ENCODE measurements at places on chromosomes 6 and 20. TPM values are rescaled to one million over a fixed set of nuclear protein-coding genes. Genes with fewer than 3 reads are reported as not detected.

MYMX gene
- not detected for total RNA-seq

DNA sequence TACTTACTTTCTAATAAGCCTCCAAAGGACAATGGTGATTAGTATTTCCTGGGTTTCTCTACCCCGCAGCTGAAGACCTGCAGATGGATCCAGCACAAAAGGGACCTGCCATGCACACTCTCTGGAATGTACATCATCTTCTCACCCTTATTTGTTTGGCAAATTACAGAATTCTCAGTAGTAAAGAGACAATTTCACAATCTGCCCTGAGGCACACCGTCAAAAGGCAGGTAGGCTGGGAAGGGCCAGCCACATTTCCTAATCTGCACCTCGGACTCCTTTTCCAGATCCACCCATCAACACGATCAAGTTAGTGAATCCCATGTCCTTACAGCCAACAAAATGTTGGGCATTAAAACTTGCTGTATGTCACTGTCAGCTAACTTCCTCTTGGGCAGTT, 4.9 kb downstream of the OVOL2 start:
- DNase-seq = no peak
- H3K4me1 ChIP-seq = peaks cover 3% of the 10 kb centered on the region
- no peak overlapping the region for H3K27ac ChIP-seq
- no peak overlapping the region for H3K4me3 ChIP-seq

- no peaks in the 10 kb centered on the region for H3K27me3 ChIP-seq
- DNase-seq = no peak
Measured at GRCh38 chr6:111416529-111416928, 66.5 kb downstream of the REV3L start.

DNA sequence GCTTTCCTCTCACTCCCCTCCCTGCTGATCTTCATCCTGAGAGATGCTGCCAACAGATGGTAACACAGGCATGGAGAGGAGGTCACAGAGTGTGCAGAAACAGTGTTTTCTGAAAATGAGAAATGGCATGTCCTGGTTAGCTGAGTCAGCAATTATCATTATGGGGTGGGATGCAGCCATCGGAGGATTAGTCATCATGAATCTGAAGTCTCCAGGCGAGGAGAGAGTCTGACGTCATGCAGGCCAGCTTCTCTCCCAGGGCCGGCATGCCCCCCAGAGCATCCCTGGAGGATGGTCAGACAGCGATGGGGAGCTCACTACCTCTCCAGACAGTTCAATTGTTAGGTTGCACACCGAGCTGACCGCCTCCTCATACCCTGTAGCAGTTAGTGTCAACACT, 4.7 kb upstream of the GTSF1L start:
- no peak overlapping the region for H3K4me3 ChIP-seq
- H3K36me3 ChIP-seq = no peaks in the 10 kb centered on the region
- peaks cover 19% of the 10 kb centered on the region for H3K4me1 ChIP-seq
- DNase-seq = no peak

DNA sequence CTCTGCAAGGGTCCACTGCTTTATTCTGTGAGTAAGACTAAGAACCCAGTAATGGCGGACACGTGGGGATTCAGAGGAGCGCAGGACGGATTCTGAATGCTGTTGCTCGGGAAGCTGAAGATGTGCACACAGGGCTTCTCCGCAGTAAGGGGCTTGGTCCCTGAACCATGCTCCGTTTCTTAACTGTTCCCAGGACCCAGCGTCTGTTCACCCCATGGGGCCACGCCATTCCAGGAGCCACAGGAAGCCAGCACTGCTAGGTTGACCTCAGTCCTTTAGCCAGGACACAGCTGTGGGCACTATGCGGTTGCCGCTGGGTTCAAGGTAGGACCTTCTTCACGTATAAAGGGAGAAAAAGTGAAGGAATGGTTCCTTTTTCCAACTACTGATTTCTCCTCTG, 59.8 kb downstream of the IRF4 start:
- H3K36me3 ChIP-seq = no peaks in the 10 kb centered on the region
- no peaks in the 10 kb centered on the region for H3K27me3 ChIP-seq
- H3K27ac ChIP-seq = no peak overlapping the region
- H3K4me3 ChIP-seq = no peak overlapping the region
- peaks cover 24% of the 10 kb centered on the region for H3K4me1 ChIP-seq

DNA sequence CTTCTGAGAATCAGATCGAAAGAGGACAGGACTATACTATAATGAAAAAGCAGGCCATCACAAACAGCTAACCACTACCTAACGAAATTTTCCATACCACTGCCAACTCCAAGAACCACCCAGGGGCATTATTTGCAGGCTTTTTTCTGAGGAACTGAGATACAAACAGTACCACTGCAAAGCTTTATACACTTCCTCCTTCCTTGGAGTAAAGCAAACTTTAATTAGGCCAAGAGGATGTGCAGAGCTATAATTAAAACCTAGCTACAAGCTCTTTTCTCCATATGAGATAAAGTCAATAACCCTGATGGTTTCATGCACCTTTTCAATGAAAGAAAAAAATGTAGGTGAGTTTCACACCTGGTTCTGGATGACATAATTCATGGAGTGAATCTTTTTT, 68.5 kb downstream of the ELOVL5 start:
- no peak for DNase-seq
- peaks cover 56% of the 10 kb centered on the region for H3K36me3 ChIP-seq
- no peak overlapping the region for H3K4me3 ChIP-seq
- H3K27ac ChIP-seq = no peak overlapping the region
- no peaks in the 10 kb centered on the region for H3K27me3 ChIP-seq

GRCh38 chr6:42049116-42049809, 1.1 kb upstream of the TAF8 start:
- peak overlapping the region; percentile 85 for H3K4me3 ChIP-seq
- H3K36me3 ChIP-seq = peaks cover 30% of the 10 kb centered on the region
- peaks cover 69% of the 10 kb centered on the region for H3K4me1 ChIP-seq
- no peaks in the 10 kb centered on the region for H3K27me3 ChIP-seq
- DNase-seq = no peak
- H3K27ac ChIP-seq = peak overlapping the region; percentile 85
